Muscle of back (tissue), 13 donors: ENCODE measurements at places on chromosomes 4 and X. TPM values are rescaled to one million over a fixed set of nuclear protein-coding genes. Genes with fewer than 3 reads are reported as not detected.

GRCh38 chr4:38831653-38832052 is 25.0 kb downstream of the TLR6 start:
- no peak for DNase-seq

- DNase-seq = no peak
Observed at GRCh38 chr4:110139815-110140214, 58.6 kb downstream of the ELOVL6 start.

The CITED1 gene
- polyA plus RNA-seq = 17.4 TPM

- no peak for DNase-seq
Observed at GRCh38 chrX:15441464-15441863, 51.7 kb downstream of the PIR start.

DNA sequence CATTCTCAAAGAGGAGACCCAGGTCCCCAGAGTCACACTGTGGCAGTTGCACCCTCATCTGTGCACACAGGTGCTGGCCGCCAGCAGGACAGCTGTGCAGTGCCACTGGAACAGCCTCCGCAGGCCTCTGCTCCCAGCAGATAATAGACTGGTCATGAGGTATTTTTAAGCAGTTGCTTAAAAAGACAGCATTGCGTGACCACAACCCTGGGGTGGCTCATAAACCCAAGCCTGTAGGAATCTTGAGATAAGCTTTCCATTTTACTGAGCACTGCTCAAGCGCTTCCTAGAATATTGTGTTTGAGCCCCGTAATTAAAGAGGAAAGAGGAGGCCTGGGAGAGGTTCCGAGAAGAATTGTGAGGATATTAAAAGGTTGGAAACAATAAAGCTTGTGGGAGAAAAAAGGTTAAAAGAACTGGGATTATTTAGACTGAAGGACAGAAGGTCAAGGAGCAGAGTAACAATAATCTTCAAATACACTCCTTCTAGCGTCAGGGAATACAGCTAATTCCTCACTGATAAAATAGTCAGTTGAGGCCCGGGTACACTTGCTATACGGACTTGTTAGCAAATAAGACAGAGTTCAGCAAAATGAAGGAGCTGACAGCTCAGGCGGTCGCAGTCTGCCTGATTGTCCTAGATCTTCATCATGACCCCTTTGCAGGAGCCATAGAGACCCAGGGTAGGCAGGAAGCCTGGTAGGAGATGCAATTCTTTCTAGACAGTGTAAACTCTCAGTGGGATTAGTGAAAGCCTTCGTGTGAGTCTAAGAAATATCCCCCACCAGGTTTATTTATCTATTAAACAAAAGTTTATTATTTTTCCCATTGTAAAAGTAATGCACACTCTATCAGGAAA is 86.2 kb upstream of the KIT start:
- no peak for DNase-seq

DNA sequence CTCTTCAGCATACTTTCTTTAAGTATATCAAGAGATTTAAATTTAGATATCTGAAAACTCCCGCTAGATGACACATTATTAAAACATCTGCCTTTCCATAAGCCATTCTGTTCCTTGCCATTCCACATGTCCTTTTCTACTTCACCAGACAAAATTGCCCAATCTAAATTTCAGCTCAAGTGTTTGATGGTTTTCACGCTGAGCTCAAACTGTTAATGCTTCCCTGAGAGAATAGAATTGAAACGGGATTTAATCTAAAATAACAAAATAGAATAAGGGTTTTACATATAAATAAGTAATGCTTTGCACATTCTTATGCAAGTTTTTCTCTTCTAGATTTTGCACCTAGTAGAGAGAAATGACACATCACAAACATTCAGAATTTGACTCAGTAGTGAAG is 764.5 kb upstream of the TENM3 start:
- DNase-seq = no peak

DNA sequence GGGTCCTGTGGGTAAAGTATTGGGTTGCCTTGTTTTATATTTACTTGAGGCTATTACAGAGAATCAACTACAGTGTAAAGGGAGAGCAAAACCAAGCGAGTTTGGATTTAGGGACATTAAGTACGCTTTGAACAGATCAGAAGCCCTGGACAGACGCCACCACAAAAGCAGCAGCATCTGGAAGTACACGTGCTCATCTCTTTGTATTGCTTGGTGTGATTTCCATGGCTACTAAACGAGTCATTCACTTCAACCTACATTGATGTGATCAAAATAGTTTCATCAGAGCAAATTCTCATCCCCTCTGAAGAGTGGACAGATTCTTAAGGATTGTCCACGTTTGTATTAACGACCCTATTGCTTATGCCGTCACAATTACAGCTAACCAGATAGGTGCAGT is 85.1 kb downstream of the SORBS2 start:
- DNase-seq = peak; percentile 68

- peak; percentile 3 for DNase-seq
Observed at GRCh38 chrX:108399418-108400165, 38.6 kb downstream of the COL4A6 start.

DNA sequence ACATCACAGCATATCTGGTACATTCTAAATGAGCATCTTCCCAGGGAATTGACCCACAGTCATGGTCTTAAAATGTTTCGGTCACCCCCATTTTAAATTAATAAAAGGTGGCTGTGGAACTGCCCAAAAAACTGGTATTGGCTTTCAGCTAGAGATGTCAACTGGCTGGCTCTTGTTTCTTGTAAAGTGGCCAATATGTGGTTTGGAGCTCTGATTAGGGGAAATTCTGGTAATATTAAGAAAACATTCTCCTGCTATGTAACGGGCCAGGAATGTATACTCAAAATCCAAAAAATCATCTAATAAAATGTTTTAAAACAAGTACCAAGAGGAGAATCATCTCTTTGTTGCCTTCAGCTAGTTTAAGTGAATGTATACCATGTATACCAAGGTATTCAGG is 62.0 kb upstream of the VCX2 start:
- DNase-seq = no peak

GRCh38 chr4:150117094-150117493 is 38.8 kb downstream of the DCLK2 start:
- DNase-seq = no peak

- DNase-seq = peak; percentile 47
Observed at GRCh38 chrX:13188731-13189309, 131.0 kb downstream of the ATXN3L start.

GRCh38 chrX:38919853-38920528 is 118.7 kb downstream of the MID1IP1 start:
- DNase-seq = no peak

DNA sequence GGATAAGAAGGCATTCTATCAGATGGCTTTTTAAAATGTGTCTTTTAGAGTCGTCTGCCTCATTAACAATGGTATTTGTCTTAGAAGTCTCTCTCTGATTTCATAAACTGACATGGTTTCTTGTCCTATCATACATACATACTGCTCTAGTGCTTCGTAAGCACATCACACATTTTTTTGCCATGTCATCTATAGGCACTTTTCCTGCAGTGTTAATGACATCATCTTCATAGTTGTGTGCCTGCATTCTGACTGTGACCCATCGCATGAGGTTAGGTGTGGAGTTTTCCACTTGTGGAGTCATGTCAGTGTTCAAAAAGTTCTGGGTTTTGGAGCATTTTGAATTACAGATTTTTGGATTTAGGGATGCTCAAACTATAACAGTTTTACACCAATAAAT is 361.6 kb upstream of the SPOCK3 start:
- no peak for DNase-seq

GRCh38 chrX:100720301-100720700 is 11.6 kb downstream of the SYTL4 start:
- DNase-seq = peak; percentile 2

- no peak for DNase-seq
Observed at GRCh38 chr4:100162027-100162685, 28.1 kb downstream of the DDIT4L start.

The MAGEA9B gene
- not detected for polyA plus RNA-seq

DNA sequence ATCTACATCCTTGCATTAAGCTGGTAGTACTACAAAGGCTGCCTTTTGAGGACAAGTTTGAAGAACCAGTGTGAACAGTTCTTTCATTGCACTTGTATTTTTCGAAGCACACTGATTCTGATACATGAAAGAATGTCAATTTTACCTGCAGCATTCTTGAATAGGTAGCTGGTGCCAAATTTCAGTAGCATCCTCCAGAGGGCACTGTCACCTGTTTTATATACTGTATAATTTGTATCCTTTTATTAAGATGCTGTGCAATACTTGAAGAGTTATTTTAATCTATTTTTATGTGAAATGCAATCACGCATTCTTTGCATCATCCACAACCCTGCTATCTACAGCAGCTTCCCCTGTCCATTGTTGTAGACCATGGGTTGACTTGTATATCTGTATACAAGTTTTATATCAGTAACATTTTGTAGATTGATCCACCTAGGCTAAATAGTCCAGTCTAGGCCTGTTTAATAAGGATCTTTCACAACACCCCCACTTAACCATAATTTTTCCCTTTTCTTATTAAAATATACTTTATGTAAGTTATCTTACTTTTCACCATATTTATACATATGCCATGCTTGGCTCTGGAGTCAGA is 325.7 kb downstream of the PCDH7 start:
- DNase-seq = no peak

GRCh38 chrX:121000589-121000988 is 15.0 kb upstream of the CT47A1 start:
- no peak for DNase-seq

DNA sequence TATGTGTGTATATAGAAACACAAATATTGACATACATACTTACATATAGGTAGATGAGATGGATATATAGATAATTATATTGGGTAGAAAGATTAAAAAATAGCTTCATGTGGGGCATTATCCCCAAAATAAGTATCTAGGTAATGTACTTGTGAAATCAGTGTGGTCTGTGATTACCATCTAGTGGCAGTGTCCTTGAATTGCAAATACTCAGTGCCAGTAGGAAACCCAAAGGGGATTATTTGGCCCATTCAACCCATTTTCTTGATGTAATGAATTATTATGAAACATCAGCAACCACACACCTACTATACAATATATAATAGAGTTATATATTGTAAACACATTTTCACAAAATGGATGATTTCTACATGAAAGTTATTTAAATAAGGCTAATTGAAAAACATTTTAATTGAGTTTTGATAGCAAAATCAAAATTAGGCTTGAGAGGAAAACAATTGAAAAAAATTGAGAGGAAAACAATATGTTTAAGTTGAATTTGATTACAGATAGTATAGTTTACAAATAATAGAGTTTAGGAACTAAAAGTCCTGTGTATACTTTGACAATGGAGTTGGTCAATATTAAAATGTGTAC is 389.4 kb downstream of the GALNTL6 start:
- DNase-seq = peak; percentile 9

GRCh38 chr4:91317434-91317833 is 986.3 kb upstream of the GRID2 start:
- no peak for DNase-seq

DNA sequence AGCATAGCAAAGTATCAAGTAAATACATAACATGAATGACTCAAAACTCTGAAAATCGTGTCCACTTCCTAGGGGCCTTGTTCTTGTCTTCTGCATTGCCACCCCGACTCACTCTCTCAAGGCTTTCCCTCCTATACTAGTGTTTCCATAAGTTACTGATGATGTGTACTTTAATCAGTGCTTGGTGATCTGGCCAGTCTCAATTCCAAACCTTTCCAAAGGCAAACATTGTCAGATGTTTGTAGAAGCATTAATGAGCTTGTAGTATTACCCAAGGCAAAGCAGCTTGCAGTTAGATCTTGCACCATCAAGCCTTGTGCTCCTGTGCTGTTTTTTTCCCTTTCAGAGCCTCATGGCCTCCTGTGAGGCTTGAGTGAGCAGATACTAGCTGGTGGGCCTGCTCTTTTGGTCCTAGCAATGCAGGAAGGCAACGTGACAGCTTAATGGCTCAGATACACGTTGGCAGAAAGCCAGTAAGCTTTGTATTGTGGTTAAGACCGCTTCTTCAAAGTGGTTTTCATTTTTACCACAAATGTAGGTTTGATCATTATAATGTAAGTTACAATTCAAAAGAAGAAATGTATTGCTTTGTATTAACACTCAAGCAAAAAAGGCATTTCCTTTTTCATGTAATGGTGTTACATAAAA is 51.8 kb downstream of the RBPJ start:
- peak; percentile 46 for DNase-seq

The TLR7 gene
- polyA plus RNA-seq = 1.3 TPM
